ENCODE measurements at places on chromosomes 12 and 14.

DNA sequence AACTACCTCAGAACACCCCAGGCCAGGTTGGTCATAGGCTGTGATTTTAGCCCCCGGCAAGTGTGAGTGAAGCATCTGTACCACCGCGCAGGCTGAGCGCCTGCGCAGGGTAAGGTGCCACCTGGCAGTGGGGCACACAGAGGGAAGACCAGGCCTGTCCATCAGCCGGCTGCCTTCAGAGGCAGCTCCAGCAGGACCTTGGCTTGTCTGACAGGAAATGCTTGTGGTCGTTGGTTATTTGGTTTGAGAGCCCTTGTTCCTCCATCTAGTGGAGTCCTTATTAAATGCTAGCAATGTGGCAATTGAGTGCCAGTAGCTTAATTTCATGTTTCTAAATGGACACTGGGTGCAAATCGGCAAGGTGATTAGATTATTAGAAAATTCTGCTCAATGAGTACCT is 27.5 kb downstream of the SLC25A29 start:
- no peak for DNase-seq

DNA sequence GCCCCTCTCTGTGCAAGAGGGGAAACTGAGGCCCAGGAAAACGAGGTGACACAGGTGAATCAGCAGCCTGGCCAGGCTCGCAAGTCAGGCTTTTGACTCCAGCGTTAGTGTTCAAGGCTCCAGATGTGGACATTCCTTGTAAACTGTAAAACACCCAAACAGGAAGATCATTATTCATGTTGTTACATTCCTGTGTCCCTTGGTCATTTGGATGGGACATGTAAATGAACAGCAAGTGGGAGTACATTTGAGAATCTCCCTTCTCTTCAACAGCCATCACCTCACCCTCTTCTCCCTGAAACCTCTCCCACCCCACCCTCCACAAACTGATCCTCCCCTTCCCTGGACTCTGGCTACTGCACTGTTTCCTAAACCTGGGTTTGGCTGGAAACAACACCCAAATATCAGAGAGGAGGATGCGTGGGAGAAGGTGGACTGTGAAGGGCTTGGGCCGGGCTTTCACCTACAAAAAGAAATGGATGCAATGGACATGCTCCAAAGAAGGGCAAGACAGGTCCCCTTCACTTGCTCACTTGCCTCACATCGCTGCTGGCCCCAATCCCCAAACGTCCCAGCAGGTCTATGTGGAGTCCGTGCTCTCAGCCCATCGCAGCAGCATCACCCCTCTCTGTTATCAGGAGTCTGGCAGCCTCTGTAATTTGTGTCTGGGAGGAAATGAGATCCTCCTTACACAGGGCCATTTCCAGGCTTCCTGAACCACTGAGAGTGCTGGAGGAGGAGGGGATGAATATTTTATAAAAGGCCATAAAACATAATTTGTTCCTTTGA is 76.7 kb downstream of the GALNT8 start:
- no peak for DNase-seq

GRCh38 chr14:55267820-55268219 is 3.4 kb upstream of the FBXO34 start:
- no peak for DNase-seq

DNA sequence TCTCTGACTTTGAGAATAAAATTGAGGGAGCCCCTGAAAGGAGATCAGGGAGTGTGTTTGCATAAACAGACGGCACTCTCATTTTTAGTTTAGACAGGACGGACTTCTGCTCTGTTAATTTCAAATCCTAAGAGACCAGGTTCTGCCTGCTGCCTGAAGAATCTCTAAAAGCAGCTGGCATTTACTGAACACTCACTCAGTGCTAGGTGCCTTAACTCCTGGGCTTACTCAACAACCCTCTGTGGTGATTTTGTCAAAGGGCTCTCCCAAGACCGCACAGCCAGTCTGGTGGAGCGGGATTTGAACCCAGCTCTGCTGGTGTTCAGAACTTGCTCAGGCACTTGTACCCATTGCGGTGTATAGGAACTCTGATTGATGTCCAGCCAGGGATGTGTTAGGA is 2.2 kb downstream of the ORAI1 start:
- no peak for DNase-seq

GRCh38 chr12:24244231-24244630 is 294.8 kb upstream of the SOX5 start:
- no peak for DNase-seq
